NCI-H187 treated with DMSO at 0.1 percent for 48 hours (cell line): ENCODE measurements at places on chromosomes 3 and 15.

DNA sequence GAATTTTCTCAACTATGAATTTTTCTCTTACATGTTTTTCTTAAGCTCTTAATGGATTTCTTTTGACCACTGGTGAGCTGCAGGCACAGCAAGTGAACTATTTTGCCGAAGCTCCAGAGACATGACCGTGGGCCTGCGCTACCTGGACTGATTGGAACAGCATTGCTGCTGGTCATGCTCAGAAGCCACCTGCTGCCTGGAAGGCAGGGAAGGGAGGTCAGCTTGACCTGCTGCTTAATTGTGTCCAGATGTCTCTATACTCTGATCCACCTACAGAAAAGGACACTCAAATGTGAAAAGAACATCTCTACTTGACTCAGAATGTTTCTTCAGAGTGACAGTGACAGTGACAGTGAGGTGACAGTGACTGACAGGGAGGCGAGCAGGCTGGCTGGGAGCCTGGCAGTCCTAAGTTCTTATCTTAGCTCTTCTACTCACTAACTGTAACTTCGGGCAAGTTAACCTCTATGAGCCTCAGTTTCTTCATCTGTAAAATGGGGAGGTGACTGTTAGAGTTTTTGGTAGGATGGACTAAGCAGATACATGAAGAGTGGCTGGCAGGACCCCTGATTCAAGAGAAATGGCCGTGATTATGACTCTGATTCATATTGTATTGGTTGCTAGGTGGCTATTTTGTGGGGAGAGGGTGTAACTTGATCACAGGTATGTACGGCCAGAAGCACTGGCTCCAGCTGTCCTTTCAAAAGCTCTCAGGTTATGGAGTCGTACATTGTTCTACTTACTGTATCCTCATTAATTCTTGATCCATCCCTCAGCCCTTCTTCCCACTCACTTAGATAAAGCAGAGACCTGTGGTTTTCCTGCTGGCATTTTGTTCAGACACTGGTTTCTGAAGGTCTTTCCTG is 54.8 kb upstream of the DLG1 start:
- DNase-seq, result no peak

DNA sequence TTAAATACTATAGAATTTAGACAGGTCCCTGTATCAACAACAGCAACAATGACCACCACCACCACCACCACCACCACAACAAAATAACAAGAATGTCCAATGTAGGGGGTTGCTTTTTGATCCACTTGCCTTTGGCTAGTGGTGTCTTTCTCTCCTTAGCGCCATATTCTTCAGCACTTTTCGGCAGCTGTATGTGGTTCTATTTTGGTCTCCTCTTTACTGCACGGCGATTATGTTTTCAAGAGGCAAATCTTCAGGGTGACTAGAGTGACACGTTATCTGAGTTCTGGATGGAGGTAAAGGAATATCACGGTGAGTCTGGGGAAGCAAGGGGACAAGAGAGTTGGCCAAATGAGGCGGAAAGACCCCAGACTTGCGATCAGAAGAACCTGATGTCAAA is 56.1 kb downstream of the ST6GAL1 start:
- no peak for DNase-seq

- no peak for DNase-seq
Measured at GRCh38 chr15:68576235-68576892, 2.4 kb upstream of the CORO2B start.

DNA sequence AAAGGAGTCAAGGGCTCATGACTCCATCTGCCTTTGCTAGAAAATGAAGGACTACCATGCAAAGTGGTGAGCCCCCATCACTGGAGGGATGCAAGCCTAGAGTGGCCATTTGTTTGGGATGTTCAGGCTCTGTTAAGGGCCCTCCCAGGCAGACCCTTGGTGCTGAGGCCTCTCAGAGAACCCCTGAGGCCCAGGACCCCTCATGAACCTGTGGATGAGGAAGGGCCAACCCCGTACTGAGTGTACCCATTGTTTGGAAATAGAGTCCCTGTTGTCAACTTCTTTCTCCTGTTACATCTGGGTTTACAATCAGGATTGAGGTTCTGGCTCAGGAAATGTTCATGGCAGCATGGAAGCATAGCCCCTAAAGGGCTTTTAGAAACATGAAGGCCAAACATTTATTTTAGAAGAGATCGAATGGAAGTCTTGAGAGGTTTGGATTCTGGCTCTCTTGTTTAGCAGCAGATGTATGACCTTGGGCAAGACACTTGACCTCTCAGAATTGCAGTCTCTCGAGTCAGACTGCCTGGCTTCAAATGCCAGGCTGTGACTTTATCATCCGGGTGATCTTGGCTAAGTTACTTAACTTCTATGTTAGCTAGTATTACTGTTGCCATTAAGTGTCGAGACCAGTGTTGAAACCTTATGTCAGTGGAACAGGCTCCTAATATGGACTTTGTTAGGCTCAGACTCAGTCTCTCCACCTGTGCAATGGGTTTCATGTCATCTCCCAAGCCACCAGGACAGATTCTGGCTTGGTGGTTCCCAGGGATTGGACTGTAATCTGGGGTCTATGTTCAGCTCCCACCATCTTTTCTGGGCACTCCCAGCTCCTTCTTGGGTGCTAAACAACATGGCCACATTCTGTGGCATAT is 12.4 kb downstream of the ITGA11 start:
- no peak for DNase-seq

GRCh38 chr3:155676252-155676981 is 68.5 kb downstream of the PLCH1 start:
- no peak for DNase-seq
